AG09309 (cell line): ENCODE measurements at places on chromosomes 1 and 21.

GRCh38 chr1:81801651-81802456 lies 1.1 kb downstream of the ADGRL2 start:
- DNase-seq: no peak

DNA sequence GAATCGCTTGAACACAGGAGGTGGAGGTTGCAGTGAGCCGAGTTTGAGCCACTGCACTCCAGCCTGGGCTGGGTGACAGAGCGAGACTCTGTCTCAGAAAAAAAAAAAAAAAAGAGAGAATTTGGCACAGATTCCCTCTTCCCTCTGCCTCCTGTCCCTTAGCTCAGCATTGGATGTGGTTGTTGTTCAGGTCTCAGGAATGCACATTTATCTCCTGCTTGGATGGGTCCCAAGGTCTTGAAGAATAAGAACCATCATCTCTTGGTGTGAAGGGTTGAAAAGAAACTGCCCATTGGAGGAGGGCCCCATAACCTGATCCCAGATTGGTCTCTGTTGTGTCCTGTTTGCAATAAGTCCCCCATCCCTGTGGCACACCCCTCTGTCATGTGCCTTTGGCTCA lies 34.9 kb downstream of the UBIAD1 start:
- DNase-seq: no peak

DNA sequence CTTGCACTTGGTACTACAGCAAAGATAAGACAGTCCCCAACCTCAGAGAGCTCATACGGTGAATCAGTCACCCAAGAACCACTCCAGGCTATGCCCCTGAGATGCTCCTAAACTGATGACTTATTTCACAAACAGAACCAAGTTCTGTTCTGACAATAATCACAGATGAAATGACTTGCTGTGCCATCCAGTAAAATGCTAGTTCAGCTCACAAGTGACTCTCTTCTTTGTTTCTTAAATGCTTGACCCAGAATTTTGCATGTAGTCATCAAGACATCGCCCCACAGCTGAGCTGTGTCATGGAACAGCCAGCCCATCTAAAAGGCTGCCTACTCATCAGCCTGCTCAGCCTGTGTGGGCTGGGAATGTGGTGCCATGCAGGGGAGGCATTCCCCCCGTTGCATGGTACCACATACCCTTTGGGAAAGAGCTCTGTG lies 6.1 kb upstream of the SLC19A2 start:
- no peak for DNase-seq

- peak; percentile 72 for DNase-seq
These were observed 16.2 kb upstream of the PLA2G4A start for GRCh38 chr1:186812570-186812969.

DNA sequence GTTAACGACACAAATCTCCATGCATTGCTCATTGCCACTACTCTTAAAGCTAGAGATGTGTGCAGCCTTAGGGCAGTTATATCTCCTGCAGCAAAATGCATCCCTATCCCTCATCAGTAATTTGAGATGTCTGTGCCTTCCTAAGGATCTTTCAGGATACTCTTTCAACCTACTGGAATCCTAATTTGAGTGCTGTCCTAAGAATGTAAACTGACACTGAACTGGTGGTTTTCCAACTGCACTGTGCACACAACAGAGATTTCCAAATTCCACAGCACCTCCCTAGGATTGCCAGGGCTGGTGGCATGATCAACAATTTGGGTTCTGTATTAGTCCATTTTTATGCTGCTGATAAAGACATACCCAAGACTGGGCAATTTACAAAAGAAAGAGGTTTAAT lies 193.9 kb downstream of the LTN1 start:
- DNase-seq: peak; percentile 37

DNA sequence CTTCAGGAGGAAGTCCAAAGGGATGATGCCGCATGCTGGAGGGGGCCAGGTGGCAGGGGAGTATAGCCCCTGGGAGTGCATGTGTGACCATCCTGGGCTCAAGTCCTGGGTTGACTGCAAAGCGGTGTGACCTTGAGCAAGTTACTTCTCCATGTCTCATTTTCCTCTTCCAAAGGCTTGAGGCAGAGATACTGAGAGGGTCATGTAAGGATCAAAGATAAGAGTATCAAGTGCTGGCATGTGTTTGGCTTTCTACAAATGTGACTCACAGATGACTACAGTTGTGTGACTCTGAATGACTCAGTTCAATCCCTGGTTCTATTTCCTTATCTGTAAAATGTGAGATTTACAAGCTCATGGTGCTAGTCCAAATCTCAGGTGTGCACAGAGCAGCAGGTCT lies 26.1 kb downstream of the PROK1 start:
- peak; percentile 31 for DNase-seq

GRCh38 chr1:176694713-176695112 lies 231.7 kb downstream of the PAPPA2 start:
- DNase-seq: no peak

GRCh38 chr1:31400393-31400792 lies 12.6 kb upstream of the SERINC2 start:
- DNase-seq: no peak

GRCh38 chr1:221575605-221576004 lies 166.3 kb downstream of the DUSP10 start:
- no peak for DNase-seq

DNA sequence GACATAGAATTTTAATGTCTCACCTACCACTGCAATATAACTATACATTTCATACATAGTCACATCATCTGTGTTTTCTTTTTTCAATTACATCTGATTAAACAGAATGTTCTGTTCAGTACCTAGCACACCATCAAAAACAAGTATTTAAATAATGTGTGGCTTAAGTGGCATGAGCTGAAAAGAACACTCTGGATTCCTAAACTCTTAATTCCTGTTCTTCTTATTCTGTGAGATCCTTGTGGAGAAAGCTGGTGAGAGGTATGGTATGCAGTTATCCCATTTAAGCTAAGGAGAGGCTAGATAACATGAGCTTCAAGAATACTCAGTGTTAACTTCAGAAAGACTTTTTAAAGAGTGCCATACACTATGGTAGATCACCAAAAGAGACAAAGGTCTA lies 5.5 kb downstream of the TP53BP2 start:
- DNase-seq: no peak

DNA sequence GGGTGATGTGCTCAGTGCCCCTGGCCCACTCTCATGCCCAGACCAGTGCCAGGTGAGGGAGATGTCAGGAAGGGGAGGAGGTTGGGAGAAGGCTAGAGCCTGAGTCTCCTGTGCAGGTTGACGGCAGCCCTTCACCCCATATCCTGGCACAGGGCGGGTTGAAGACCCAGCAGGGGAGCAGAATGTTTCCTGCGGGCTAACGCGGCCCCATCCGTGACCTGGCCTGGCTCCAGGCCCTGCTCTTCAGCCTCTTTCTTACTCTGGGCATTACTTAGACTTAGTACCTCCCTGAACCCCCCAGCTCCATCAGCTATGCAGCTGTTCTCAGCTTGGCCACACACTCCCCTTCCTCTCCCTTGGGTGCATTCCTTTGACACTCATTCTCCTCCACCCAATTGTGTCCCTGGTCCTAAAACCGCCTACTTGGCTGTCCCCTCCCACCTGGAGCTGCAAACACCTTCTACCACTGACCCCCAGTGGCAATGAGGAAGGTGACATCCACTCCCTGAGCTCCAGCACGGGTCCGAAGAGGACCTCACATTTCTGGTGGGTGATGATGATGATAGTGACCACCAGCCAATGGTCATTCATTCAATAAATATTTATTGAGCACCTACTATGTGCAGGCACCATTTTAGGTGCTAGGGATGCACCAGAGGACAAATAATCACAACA lies 179.0 kb downstream of the PTPRU start:
- no peak for DNase-seq

GRCh38 chr1:158331106-158331425 lies 265 bp downstream of the CD1B start:
- no peak for DNase-seq

DNA sequence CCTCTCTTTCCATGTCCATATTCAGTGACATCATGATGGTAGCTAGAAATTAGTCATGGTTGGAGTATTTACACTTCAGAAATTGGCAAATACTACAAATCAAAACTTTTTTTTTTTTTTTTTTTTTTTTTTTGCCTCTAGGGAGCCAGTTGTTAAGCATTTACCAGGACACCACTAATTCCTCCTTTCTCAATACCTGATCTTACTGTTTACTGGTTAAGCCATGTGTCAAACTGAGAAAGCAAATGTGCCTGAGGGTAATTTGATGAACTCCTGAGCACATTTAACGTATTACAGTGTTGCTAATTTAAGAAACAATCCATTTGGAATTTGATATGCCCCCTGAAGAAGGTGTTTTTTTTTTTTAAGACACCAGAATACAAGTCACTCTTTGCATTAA lies 94.4 kb downstream of the DNM3 start:
- no peak for DNase-seq

- DNase-seq: no peak
These were observed 36.5 kb upstream of the BARHL2 start for GRCh38 chr1:90753556-90753955.

- no peak for DNase-seq
These were observed 10.6 kb upstream of the F3 start for GRCh38 chr1:94552071-94552586.

- DNase-seq: no peak
These were observed 23.2 kb downstream of the SGIP1 start for GRCh38 chr1:66557157-66557556.

DNA sequence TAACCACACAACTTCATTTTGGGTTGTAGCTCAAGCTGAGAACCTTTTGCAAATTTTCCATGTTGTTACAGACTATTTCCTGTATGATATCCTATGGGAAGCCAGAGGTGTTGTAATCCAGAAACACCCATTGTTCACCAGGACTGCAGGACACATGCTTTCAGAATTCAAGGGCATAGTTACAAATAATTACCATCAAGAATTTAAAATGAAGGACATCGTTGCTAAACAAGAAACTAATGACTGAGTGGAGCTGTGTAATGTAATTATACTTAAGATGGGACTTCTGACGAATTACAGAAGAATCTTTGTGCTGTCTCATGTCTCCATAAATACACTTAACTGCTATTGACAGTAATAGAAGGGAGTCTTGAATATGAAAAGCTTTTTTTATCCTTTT lies 47.6 kb upstream of the HOOK1 start:
- no peak for DNase-seq
